ENCODE measurements at places on chromosomes 3 and 15.

- no peak for DNase-seq
Measured at GRCh38 chr3:136903899-136904298, 41.9 kb downstream of the NCK1 start.

- no peak for DNase-seq
Measured at GRCh38 chr15:92161039-92161670, 232.5 kb upstream of the ST8SIA2 start.

DNA sequence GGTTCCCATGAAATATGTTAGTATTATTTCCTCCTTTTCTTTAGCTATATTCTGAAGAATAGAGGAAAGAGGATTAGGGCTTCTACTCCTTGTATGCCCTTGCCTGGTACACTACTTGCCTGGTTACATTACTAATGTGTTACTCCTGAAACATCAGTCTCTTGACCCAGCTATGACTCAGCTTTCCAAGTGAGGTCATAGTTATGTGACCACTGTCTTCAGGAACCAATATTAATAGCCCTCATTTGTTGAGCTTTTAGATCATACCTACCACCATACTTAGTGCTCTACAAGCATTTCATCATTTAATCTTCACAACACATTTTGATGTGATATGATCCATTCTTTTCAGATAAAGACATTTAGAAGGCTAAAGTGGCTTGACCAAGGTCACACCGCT is 60.3 kb downstream of the CMSS1 start:
- no peak for DNase-seq

- no peak for DNase-seq
Measured at GRCh38 chr15:27864719-27865118, 234.4 kb downstream of the OCA2 start.

DNA sequence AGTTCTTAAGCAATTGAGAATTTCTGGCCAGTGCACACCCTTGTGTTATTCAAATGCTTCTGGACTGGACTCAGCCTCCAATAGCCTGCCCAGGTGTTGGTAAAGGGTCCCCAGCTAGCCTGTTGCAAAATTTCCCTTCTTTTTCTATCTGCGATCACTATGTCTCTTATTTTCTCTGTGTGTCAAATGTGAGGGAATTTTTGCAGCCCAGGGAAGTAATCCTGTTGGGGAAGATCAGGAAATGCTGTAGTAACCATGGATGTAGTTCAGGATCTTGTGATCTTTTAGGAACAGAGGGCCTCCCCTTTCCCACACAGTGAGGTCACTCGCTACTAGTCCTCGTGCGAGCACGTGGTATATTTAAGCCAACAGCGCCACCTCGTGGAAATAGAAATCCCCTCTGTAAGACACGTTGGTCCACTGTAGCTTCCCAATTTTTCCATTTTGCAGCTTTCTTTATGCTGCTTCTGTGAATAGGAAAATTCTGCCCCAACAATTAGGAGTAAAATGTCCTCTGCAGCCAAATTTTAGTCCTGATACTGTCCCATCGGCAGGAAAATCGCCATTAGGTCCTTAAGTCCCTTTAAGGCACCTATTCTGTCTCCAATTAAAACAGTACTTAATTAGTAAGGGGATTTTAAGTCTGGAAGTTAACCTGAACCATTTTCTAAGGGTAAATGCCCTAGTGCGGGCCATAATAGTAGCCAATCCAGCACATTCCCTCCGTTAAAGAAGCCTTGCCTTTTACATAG is 4.0 kb upstream of the SMCO1 start:
- peak; percentile 86 for DNase-seq

DNA sequence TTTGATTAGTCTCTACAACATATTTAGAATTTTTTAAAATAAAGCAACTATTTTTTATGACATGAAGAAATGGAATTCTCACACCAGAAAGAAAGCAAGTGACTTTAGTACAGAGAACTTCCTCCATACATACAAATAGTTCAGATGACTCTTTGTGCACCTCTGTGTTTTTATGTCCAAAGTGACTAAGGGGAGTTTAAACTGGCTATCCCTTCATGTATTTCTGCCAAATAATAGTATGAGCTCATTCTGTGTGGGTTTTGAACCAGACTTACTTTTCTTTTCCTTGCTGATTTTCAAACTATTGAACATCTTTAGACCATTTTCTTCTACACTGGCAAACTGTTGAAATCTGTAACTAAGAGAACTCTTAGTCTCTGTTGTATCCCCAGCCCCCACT is 196.3 kb downstream of the EPHA3 start:
- no peak for DNase-seq

GRCh38 chr3:50299929-50300680 is 900 bp upstream of the HYAL3 start:
- DNase-seq: peak; percentile 54

GRCh38 chr3:169940470-169941181 is 26.0 kb upstream of the SEC62 start:
- peak; percentile 98 for DNase-seq

- no peak for DNase-seq
Measured at GRCh38 chr3:43094381-43094780, 11.5 kb downstream of the POMGNT2 start.

DNA sequence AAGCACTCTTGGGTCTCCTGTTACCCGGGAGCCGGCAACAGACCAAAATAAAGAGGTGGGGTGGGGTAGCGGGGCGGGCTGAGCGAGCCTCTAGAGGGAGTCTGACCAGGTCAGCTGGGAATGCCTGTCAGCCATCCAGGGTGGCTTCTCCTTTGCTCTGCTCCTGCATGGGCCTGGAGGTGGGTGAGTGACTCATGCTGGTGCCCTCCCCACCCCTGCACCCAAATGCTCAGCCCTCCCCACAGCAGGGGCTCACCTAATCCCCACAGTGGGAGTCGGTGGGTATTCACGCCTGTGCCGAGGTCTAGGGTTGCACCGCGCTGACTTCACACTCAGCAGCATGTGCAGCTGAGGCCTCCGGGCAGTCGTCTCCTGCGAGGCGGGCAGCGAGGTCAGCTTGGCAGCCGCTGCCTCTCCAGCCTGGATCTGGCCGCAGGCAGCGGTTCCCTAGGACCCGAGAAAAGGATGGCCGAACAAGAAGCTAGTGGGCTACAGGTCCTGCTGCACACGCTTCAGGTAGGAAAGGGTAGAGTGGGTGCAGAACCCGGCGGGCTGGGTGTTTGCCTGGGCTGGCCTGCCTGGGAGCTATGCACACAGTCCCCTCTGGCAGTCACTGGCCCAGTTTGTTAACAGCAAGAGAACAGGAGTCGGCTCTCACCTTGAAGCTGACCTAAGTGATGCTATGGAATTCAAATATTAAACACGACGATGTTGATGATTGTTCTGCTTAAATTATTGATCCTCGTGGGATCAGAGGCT is at the start of gene AGBL1:
Gene AGBL1 (plus strand): TSS at position 364 of the 759 bp plus-strand sequence.
- DNase-seq: no peak

DNA sequence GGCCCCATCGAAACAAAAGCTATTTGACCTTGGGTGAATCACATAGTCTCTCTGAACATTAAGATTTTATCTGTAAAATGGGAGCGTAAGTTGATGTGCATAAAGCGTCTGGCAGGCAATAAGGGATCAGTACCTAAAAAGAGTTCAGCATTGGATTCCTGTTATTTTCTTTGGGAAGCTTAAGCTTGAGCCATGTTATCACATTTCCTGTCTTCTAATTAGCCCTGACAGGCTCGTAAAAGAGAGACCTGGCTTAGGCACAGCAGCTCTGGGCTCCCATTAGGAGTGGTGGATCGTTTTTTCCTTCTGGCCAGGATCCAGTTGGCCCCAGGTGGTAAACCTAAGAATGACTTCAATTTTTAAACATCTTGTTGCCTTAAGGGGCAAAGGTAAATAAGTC is 26.0 kb upstream of the CA12 start:
- no peak for DNase-seq

- DNase-seq: no peak
Measured at GRCh38 chr3:28891485-28891884, 389.4 kb upstream of the RBMS3 start.

GRCh38 chr3:115832265-115832664 is 209.0 kb downstream of the GAP43 start:
- DNase-seq: no peak

GRCh38 chr15:88810446-88810845 is 7.2 kb downstream of the ACAN start:
- DNase-seq: no peak

DNA sequence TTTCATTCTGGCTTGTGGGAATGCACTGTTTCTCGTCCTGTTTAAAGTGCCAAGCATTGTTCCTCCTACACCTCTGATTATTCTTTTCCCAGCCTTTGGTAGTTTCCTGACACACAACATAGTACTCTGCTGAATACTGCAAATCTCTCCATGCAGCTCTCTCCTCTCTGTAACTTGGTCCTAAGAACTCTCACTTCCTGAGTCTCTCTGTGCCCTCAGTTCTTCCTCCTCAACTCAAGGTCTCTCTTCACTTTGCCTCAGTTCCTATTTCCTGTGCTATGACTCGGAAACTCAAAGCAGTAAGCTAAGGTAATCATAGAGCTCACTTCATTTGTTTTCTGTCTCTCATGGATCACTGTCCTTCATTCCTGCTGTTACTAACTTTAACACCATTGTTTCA is 113.4 kb downstream of the ZNF280D start:
- DNase-seq: no peak

- no peak for DNase-seq
Measured at GRCh38 chr15:63052961-63053698, 10.6 kb downstream of the TPM1 start.

DNA sequence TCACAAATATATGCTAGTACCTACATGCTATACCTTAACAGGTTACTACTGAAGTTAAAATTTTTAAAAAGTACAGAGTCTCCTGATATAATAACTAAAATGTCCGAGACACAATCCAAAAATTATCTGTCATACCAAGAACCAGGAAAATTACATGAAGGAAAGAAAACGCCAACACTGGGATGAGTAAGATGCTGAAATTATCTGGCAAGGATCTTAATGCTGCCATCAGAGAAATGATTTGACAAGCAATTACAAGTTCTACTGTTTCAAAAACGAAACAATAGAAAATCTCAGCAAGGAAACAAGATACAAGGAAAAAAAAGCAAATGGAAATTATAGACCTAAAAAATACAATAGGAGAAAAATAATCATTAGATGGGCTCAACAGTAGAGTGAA is 92.5 kb downstream of the UBE3A start:
- DNase-seq: no peak

GRCh38 chr3:107870096-107870495 is 220.7 kb downstream of the CD47 start:
- DNase-seq: no peak

GRCh38 chr3:3157484-3157883 is 22.0 kb downstream of the CRBN start:
- no peak for DNase-seq

- DNase-seq: no peak
Measured at GRCh38 chr3:127647166-127647844, 18.3 kb downstream of the PODXL2 start.

GRCh38 chr15:68061602-68062001 is 7.5 kb downstream of the PIAS1 start:
- no peak for DNase-seq

- DNase-seq: no peak
Measured at GRCh38 chr3:77171026-77171425, 131.1 kb downstream of the ROBO2 start.

GRCh38 chr3:106004137-106004681 is 135.4 kb upstream of the CBLB start:
- DNase-seq: no peak

DNA sequence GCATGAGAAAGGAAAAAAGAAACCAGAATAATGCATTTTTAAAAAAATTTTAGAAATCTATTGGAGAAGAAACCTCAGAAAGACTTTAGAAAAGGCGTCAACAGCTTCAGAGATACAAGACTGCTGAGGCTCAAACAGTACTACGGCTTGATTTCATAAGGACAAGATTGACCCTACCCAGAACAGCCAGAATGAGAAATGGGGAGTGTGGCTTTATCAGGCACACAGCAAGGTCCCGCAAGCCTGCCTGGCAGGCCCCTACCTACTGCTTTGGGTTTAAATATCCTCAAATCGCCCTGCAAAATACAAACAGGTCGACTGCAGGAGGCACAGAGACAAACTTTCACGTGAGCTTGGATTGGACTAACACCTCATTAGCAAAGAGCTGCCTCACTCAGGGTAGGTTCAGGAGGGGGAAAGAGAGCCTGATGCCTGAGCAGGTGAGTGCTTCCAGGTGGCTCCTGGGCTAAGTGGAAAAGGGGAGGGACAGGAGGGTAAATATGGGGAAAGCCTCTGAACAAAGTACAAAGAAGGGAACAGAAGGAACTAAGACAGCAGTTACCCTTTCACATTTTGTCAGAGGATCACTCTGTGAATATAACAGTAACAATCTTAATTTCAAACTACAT is 87.5 kb downstream of the RORA start:
- no peak for DNase-seq

GRCh38 chr3:38989917-38990510 is 61.7 kb downstream of the SCN11A start:
- DNase-seq: no peak

- no peak for DNase-seq
Measured at GRCh38 chr3:152964911-152965609, 130.1 kb downstream of the P2RY1 start.

- no peak for DNase-seq
Measured at GRCh38 chr3:162171970-162172369, 675.4 kb downstream of the OTOL1 start.

GRCh38 chr3:144294659-144295538 is 323.3 kb downstream of the DIPK2A start:
- DNase-seq: no peak

GRCh38 chr3:195736866-195737490 is 16.2 kb downstream of the MUC20 start:
- no peak for DNase-seq

All from RPMI8226 (cell line).